ENCODE measurements at places on chromosomes 2 and 18.

DNA sequence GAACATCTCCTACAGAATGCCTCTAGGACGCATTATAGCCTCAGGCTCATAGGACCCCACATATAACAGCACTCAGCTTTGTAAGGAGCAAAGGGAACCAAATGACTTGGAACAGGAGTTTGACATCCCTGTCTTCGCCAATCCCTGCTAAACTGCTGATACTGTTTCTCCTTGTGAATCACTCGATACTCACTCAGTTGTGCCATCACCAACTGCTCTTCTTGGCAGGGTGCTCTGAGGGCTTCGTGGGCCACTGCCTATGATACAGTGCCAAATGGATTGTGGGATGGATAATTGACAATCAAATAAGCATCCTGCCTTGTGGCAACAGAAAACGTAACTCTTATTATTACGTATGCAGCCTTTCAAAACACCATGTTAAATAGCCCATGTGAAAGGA is 396.3 kb downstream of the RIT2 start:
- H3K4me3 ChIP-seq: no peak overlapping the region
- no peaks in the 10 kb centered on the region for H3K36me3 ChIP-seq
- no peaks in the 10 kb centered on the region for H3K27me3 ChIP-seq
- H3K27ac ChIP-seq: no peak overlapping the region
- DNase-seq: no peak
- H3K4me1 ChIP-seq: no peaks in the 10 kb centered on the region

DNA sequence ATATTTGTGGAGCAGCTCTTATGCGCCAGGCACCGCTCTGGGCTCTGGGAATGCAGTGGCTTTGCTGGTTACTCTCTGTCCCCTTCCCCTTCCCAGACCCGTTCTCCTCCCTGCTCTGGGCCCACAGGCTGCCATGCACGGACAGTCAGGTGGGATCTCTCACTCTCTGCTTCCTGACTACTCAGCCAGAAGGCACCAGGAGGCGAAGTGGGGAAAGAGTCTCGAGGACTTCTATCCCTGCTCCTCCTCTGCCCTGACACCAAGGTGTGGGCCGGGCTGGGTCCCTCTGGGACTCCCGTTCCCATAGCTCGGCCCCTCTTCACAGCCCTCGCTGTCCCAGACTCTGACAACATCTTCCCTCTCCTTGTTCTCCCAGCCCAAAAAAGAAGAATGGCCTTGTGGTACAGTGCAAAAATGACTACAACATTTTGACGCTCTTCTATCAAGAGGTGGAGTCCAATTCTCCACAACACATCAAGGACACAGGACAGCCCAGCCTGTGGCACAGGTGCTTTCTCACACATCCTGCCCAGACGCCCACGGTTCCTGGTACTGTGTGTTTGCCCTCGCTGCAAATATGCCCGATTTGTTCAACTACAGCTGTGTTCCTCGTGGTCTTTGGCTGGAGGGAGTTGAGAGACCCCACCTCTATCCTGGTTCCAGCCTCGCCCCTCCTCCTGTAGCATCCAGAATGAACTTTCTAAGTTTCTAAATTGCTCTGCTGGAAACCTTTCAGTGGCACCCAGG is 14.0 kb upstream of the DUSP2 start:
- no peak overlapping the region for H3K27ac ChIP-seq
- no peak overlapping the region for H3K4me3 ChIP-seq
- no peaks in the 10 kb centered on the region for H3K27me3 ChIP-seq
- H3K36me3 ChIP-seq: no peaks in the 10 kb centered on the region
- no peak for DNase-seq

GRCh38 chr18:24725644-24726415 is 265.4 kb downstream of the HRH4 start:
- peaks cover 22% of the 10 kb centered on the region for H3K27me3 ChIP-seq
- no peak overlapping the region for H3K27ac ChIP-seq
- DNase-seq: no peak

- no peaks in the 10 kb centered on the region for H3K27me3 ChIP-seq
- DNase-seq: no peak
- no peak overlapping the region for H3K4me3 ChIP-seq
- peaks cover 65% of the 10 kb centered on the region for H3K4me1 ChIP-seq
- H3K36me3 ChIP-seq: no peaks in the 10 kb centered on the region
Observed at GRCh38 chr18:13219593-13220159, 1.1 kb downstream of the LDLRAD4 start.

DNA sequence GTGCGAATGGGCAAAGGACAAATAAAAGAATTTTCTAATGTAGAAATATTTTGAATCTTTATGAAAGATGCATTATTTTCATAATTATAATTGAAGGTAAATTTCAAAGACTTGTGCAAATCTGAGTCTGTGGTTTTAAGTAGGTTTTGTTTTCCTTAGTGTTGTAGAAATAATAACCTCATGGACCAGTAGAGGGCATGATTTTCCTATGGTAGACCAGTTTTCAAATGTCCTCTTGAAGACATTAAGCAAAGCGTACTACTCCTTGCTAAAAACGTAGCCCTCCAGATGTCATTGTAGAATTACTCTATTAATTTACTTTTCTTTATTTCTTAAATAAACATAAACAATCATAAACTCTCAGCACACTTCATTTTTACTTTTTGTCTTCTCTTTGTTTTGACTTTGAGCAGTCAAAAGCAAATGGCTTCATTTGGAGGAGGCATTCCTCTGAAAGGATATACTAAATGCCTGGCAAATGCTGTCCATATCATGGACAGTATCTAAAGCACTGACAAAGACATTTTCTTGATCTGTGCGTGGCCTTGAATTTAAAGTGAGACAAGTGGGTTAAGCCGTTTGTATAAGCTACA is 85.8 kb upstream of the FAM237A start:
- H3K27ac ChIP-seq: no peak overlapping the region
- no peak for DNase-seq
- no peaks in the 10 kb centered on the region for H3K4me1 ChIP-seq

GRCh38 chr18:75823471-75823870 is 396.0 kb upstream of the SMIM21 start:
- H3K27me3 ChIP-seq: no peaks in the 10 kb centered on the region
- no peak overlapping the region for H3K27ac ChIP-seq
- H3K36me3 ChIP-seq: no peaks in the 10 kb centered on the region
- no peak overlapping the region for H3K4me3 ChIP-seq

DNA sequence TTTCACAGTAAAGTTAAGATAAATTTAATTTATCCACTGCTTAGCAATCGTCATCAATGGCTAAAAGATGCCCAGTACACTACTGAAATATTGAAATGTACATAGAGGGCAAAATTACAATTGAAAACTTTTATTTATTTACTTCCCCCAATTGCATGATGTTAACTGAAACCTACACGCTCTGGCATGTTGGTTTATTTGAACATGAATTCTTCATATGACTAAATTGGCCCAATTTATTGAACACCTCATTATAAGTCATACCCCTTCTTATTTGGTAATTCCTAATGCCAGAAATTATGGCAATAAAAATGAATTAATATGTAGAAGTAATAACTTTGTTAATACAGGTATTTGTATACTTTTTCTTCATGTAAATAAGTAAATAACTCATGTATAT is 183.0 kb upstream of the ZC3H15 start:
- no peaks in the 10 kb centered on the region for H3K27me3 ChIP-seq
- no peak overlapping the region for H3K4me3 ChIP-seq
- no peak overlapping the region for H3K27ac ChIP-seq
- DNase-seq: no peak
- H3K36me3 ChIP-seq: no peaks in the 10 kb centered on the region

DNA sequence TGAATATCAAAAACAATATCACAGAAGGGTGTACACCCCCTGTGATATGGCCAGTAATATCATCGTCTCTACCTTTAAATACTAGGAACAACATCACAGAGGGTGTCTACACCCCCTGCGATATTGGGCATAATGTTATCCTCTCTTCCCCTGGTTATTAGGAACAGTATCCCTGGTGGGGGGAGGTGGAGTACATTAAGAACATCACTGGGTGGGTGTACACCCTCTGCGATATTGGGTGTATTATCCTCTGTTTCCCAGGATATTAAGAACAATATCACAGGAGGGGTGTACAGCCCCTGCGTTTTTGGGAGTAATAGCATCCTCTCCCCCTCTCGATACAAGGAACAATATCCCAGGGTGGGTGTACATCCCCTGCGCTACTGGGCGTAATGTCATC is 1932.8 kb downstream of the SUCLG1 start:
- no peak for DNase-seq
- no peaks in the 10 kb centered on the region for H3K36me3 ChIP-seq
- no peak overlapping the region for H3K4me3 ChIP-seq

- no peaks in the 10 kb centered on the region for H3K4me1 ChIP-seq
- no peak overlapping the region for H3K4me3 ChIP-seq
- H3K27ac ChIP-seq: no peak overlapping the region
- DNase-seq: no peak
- H3K27me3 ChIP-seq: no peaks in the 10 kb centered on the region
Observed at GRCh38 chr2:118197011-118197675, 108.9 kb downstream of the INSIG2 start.

- DNase-seq: no peak
- no peak overlapping the region for H3K27ac ChIP-seq
- no peaks in the 10 kb centered on the region for H3K36me3 ChIP-seq
- no peaks in the 10 kb centered on the region for H3K4me1 ChIP-seq
- no peak overlapping the region for H3K4me3 ChIP-seq
Observed at GRCh38 chr2:86491088-86491487, 49.9 kb downstream of the KDM3A start.

GRCh38 chr2:14520385-14520945 is 112.1 kb upstream of the LRATD1 start:
- H3K36me3 ChIP-seq: no peaks in the 10 kb centered on the region
- no peaks in the 10 kb centered on the region for H3K4me1 ChIP-seq
- DNase-seq: no peak
- no peaks in the 10 kb centered on the region for H3K27me3 ChIP-seq
